ENCODE measurements at places on chromosomes 7 and 10.
A peak's percentile ranks its signal among the peaks of the same experiment; 100 is the strongest.

GRCh38 chr7:116686033-116686432 lies 14.0 kb downstream of the MET start:
- DNase-seq, result no peak

GRCh38 chr10:114239117-114239993 lies at the start of gene VWA2:
VWA2 (plus strand) TSS chr10:114239254; CDS start chr10:114248714, 9,460 bp downstream.
- DNase-seq, result no peak

GRCh38 chr7:44333911-44334733 lies 8.7 kb upstream of the CAMK2B start:
- peak; percentile 18 for DNase-seq

DNA sequence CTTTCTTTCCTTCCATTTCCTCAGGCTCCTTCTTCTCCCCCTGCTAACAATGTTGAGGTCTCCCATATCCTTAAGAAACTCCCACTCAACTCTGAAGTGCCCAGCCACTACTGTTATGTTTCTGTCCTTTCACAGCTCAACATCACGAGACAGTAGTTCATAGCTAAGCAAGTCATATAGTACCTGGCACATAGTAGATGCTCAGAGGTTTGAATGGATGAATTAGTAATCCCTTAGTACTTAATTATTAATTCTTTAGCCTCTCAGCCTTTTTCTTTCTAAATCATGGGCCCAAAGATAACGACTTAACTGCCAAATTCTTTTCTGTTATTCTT lies 22.6 kb downstream of the CSGALNACT2 start:
- peak; percentile 4 for DNase-seq

GRCh38 chr10:109040622-109041021 lies 882.7 kb downstream of the XPNPEP1 start:
- no peak for DNase-seq

GRCh38 chr7:147796581-147796980 lies 794.0 kb upstream of the C7orf33 start:
- no peak for DNase-seq

GRCh38 chr7:66927348-66927948 lies 6.4 kb downstream of the TMEM248 start:
- no peak for DNase-seq

GRCh38 chr10:79561257-79561656 lies 1.1 kb upstream of the SFTPA2 start:
- DNase-seq, result no peak

- no peak for DNase-seq
Measured at GRCh38 chr10:131088619-131089018, 222.9 kb downstream of the TCERG1L start.

GRCh38 chr10:117362313-117362712 lies 12.9 kb downstream of the PDZD8 start:
- peak; percentile 23 for DNase-seq

- DNase-seq, result no peak
Measured at GRCh38 chr10:958856-959255, 27.4 kb upstream of the LARP4B start.

- peak; percentile 29 for DNase-seq
Measured at GRCh38 chr10:50740293-50740648, 535 bp downstream of the ASAH2B start.

DNA sequence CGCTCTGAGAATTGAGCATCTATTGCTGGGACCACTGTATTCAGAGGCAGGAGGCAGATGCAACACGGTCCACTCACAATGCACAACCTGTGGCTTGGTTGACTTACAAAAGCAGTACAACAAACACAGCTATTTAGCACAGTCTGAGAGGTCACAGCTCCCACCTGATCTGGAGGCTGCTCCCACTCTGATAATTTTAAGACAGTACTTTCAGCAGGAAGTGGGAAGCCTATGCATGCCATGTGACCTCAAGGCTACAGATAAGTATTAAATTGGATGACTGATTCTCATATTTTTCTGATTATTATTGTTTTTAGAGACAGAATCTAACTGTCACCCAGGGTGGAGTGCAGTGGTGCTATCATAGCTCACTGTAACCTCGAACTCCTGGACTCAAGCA lies 659.3 kb downstream of the PARD3 start:
- DNase-seq, result peak; percentile 11

GRCh38 chr10:122515588-122516231 lies 44.8 kb upstream of the DMBT1 start:
- DNase-seq, result no peak

DNA sequence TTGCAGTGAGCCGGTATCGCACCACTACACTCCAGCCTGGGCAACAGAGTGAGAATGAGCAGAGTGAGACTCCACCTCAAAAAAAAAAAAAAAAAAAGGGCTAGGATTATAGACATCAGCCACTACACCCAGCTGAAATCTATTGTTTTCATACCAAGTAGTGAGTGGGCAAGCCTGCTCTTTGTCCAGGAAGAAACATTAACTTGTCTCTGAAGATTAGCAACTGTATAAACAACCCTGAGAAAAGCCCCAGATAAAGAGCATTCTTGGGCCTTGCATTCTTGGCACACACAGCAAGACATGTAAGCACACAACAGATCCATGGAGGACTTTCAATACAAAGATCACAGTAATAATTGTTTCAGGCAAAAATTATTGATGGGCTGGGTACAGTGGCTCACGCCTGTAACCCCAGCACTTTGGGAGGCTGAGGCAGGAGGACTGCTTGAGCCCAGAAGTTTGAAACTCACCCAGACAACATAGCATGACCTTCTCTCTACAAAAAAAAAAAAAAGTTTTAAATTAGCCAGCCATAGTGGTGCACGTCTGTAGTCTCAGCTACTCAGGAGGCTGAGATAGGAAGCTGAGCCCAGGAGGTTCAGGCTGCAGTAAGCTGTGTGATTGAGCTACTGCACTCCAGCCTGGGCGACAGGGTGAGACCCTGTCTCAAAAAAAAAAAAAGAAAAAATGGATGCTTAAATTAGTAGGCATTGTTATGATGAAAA lies 4.4 kb downstream of the PSPH start:
- DNase-seq, result peak; percentile 64

DNA sequence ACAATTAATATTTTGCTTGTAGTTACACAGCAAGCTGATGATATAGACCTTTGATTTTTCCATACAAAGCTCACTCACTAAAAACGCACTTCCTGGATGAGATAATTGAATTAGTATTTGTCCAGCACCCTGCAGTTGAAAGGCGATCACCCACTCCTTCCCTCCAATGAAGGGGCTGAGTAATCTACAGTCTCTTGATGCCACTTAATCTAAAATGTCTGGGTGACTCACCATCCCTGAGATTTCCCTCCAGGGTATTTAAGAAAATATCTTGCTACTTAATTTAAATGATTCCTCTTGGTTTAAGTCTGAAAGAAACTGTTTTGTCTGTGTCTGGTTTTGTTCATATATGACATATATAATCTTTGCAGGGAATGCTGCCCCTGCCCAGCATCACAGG lies 515.3 kb downstream of the GRID1 start:
- no peak for DNase-seq

DNA sequence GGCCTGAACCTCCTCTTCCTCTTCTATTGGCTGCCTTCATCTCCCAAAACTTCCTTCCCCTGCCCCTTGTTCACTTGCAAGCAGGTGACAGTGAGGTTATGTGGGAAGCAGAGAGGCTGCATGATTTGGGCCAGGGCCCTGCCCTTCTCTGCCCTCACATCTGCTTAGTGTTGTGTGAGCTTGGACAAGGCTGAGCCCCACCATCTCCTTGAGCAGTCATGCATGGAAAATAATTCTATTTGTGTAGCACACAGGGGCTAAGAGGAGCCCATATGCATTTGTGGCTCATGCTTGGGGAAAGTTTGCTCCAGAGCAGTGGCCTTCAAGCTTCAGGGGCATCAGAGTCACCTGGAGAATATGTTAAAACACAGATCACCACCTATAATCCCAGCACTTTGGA lies 26.8 kb upstream of the AQP1 start:
- no peak for DNase-seq

- no peak for DNase-seq
Measured at GRCh38 chr10:118838364-118838763, 83.6 kb upstream of the CACUL1 start.

GRCh38 chr7:45036796-45037195 lies 36.8 kb downstream of the CCM2 start:
- no peak for DNase-seq

DNA sequence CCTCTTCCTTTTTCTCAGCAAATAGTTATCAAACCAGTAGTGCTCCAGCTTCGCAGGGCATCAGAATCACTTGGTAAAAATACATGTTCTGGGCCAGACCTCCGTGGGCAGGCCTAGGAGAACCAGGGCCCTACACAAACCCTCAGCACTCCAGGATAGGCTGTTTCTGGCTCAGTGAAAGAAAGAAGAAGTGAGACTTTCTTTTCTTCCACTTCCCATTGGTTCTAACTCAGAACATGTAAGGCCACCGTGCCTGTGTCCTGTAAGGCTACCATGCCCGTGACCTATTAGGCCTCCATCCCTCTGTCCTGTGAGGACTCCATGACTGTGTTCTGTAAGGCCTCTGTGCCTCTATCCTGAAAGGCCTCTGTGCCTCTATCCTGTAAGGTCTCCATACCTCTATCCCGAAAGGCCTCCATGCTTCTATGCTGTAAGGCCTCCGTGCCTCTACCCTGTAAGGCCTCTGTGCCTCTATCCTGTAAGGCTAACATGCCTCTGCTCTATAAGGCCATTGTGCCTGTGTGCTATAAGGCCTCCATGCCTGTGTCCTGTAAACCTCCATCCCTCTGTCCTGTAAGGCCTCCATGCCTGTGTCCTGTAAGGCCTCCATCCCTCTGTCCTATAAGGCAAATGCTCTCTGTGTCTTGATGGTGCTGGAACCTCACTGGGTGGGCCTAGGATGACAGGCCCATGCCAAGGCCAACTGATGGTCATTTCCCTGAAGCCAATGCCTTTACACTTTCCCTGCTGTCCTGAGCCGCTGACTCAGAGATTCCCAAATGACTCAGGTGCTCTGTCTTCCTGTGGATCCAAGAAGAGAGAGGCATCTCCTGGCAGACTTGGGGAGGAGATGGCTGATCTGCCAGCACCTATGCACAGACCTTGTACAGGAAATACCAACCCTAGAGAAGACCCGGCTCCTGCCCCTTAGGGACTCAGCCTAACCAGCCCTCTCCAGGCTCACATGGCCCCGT lies 96.6 kb upstream of the CACUL1 start:
- peak; percentile 6 for DNase-seq

DNA sequence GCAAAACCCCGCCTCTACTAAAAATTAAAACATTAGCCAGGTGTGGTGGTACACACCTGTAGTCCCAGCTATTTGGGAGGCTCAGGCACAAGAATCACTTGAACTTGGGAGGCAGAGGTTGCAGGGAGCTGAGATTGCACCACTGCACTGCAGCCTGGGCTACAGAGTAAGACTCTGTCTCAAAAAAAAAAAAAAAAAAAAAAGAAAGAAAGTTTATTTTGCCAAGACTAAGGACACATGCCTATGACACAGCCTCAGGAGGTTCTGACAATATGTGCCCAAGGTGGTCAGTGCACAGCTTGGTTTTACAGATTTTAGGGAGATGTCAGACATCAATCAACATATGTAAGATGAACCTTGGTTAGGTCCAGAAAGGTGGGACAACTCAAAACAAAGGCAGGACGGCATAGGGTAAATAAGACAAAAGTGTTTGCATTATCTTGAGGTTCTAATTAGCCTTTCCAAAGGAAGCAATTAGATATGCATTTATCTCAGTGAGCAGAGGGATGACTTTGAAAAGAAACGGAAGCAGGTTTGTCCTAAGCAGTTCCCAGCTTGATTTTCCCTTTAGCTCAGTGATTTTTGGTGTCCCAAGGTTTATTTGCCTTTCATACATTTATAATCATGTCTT lies 20.7 kb upstream of the OTUD1 start:
- no peak for DNase-seq

- DNase-seq, result no peak
Measured at GRCh38 chr10:16803464-16803863, 13.8 kb downstream of the RSU1 start.

- no peak for DNase-seq
Measured at GRCh38 chr10:22345301-22346095, at the start of gene SPAG6. SPAG6 (plus strand) TSS chr10:22345496; CDS start chr10:22345612, 116 bp downstream.

DNA sequence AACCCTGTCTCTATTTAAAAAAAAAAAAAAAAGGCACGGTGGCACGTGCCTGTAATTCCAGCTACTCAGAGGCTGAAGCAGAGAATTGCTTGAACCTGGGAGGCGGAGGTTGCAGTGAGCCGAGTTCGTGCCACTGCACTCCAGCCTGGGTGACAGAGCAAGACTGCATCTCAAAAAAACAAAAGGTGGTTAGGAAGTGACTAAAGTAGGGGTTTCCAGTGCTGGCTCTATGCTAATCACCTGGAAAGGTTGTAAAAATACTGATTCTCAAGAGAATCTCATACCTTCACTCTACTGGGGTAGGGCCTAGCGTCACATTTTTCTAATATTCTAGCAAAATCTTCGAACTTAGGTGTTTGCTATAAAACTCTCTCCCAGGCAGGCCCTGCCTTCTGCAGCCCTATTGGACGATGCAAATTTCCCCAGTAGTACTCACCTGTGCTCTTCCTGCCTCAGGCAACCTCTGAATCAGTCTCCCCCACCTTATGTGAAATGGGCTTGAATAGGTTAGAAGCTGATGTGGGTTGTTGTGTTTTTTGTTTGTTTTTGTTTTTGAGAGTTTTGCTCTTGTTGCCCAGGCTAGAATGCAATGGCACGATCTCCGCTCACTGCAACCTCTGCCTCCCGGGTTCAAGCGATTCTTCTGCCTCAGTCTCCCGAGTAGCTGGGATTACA lies 3.5 kb downstream of the ZP3 start:
- DNase-seq, result no peak

DNA sequence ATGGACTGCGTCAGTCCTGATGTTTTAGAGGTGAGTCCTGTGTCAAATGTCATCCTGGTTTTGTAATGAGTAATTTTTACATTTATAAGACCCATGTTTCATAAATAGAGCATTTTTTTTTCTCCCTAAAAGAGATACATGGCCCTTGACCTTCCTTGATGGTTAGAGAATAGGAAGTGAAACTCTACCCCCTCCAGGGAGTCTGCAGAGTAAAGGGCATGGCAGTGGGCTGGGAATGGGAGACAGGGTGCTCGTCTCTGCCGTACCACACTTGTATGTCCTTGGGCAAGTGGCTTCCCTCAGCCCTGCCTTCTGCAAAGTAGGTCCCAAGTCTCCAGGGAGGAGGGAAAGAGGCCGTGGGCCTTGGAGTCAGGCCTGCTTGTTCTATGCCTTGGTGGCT lies 63.9 kb downstream of the WDFY4 start:
- no peak for DNase-seq

GRCh38 chr10:131653140-131653539 lies 247.7 kb upstream of the PPP2R2D start:
- no peak for DNase-seq

- DNase-seq, result no peak
Measured at GRCh38 chr10:59831658-59832503, 74.5 kb downstream of the CCDC6 start.

GRCh38 chr7:25215694-25216335 lies 12.5 kb downstream of the NPVF start:
- no peak for DNase-seq

DNA sequence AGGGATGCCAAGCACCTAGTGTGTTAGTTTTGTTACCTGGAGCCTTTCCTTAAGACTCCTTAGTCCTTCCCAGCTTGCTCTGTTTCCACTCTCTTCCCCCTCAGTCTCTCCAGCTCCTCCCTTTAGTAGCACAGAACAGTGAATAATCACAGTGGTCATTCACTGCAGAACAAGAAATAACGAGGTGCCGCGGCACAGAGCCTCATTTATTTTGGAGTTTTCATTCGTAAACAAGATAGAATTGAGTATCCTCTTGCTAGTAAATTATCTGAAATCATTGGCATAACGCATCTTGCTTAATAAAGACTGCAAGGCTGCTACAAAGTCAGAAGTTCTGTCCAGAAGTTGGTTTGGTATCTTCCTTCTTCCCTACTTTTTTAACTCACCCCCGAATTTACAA lies 129.3 kb upstream of the LANCL2 start:
- no peak for DNase-seq

GRCh38 chr10:101529207-101529606 lies 58.9 kb downstream of the POLL start:
- DNase-seq, result no peak
